ENCODE measurements at places on chromosomes 6 and 20.

DNA sequence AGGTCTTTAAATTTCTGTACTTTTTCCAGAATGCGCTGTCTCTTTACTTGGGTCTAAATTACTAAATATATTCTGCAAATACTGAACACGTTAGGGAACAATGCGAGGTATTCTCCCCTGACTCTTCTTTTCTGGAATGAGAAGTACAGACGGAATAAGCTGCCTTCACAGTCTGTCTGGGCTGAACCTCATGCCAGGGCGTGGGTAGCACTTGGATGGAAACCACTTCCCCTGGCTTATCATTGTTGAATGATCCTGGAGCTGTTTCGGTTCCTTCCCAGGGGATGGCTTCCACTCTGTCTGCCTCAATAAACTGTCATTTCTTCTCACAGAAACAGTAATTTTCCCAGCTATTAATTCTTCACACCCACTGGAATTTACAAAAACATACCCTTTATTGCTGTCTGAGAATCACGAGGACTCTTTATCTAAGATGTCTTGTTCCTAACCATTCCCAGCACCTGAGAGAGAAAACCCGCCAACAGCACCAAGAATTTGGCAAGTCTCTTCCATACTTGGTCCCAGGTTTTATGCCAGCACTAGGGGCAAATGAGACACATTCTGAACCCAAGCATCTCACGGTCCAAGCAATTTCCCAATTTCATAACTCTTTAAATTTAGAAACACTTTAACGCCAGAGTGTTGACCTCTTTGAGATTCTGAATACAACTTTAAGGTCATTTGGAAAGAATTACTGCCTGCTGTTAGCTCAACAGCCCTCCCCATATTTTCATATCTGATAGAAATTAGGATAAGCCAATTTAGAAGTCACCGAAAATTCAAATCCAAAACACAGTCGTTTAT lies 43.2 kb upstream of the ADGRF5 start:
- DNase-seq: no peak

GRCh38 chr6:18823782-18824386 lies 436.7 kb downstream of the RNF144B start:
- no peak for DNase-seq

GRCh38 chr6:32908897-32909296 lies 31.9 kb downstream of the HLA-DMB start:
- no peak for DNase-seq

DNA sequence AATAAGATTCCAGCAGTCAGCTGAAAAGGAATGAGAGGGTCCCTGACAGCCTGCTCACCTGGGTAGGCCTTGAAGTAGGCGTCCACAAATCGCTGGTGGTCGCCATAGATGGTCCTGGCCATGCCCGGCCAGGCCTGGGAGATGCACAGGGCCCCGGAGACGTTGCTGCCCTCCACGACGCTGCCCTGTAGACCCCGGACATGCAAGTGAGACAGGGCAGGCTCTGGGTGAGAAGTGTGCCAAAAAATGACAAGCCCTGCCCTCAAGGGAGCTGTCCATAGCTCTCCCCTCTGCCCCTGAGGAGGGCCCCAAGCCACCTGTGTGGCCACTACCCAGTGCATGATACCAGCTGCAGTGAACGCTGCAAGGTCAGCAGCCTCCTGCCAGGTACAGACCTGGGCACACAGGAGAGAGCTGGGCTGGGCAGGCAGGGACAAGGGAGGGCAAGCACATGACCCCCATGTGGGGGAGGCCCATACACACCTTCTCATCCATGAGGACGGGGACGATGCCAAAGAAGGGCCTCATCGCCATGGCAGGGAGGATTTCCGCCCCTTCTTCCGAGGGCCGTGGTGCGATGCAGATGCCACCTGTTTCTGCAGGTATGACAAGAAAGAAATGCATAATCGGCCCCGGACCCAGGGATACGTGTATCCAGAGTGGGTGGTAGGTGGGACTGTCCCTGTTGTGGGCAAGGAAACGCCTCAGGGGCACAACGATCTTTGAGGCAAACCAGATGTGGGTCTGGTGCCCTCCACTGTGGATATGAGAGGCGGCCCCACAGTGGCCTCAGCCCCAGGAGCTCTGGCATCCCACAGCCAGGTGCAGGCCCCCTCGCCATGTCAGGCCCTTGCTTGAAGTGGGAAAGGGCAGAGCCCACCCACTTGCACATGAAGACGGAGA lies 21.2 kb upstream of the APMAP start:
- DNase-seq: no peak

GRCh38 chr20:15146948-15147347 lies 809.5 kb upstream of the FLRT3 start:
- no peak for DNase-seq

GRCh38 chr20:2984956-2985661 lies 58.3 kb upstream of the GNRH2 start:
- DNase-seq: no peak

DNA sequence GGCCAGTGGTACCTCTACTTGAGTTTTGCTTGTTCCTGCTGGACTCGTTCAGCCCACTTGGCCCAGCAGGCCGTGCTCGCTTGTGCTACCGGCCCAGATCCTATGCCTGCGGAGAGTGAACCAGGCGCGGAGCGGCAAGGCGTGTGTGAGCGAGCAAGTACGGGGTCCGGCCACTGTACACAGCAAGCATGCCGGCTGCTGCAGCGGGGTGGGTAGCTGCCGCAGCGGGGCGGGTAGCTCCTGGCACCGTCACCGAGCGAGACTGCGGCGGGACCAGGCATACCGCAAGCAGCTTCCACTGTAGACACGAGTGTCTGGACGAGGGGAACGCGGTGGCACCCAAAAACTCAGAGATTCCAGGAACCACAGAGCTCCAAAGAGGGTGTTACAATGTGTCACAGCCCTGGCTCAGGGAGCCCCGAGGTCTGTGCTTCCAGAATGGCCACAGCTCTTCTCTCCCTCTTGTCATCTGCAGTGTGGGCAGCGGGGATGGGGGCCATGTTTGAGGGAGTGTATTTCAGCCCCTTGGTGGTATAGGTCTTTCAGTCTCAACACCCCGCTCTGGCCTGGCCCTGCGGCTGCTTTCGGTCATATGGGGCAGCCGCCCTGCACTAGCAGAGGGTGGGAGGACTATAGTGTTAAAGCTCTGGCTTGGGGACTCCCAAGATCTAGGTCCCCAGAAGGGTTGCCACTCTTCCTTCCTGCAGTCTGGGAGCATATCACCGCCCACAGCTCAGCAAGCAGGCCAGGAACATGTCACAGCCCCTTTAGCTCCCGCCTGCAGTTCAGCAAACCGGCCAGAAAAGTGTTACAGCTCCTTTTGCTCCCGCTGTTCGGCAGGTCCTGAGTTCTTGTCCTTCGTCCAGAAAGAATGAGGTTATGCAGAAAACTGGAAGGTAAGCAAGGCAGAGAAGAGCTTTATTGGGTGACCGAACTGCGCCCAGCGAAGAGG lies 6.1 kb upstream of the RWDD1 start:
- no peak for DNase-seq

GRCh38 chr6:1679688-1680068 lies 70.0 kb downstream of the FOXC1 start:
- DNase-seq: no peak

DNA sequence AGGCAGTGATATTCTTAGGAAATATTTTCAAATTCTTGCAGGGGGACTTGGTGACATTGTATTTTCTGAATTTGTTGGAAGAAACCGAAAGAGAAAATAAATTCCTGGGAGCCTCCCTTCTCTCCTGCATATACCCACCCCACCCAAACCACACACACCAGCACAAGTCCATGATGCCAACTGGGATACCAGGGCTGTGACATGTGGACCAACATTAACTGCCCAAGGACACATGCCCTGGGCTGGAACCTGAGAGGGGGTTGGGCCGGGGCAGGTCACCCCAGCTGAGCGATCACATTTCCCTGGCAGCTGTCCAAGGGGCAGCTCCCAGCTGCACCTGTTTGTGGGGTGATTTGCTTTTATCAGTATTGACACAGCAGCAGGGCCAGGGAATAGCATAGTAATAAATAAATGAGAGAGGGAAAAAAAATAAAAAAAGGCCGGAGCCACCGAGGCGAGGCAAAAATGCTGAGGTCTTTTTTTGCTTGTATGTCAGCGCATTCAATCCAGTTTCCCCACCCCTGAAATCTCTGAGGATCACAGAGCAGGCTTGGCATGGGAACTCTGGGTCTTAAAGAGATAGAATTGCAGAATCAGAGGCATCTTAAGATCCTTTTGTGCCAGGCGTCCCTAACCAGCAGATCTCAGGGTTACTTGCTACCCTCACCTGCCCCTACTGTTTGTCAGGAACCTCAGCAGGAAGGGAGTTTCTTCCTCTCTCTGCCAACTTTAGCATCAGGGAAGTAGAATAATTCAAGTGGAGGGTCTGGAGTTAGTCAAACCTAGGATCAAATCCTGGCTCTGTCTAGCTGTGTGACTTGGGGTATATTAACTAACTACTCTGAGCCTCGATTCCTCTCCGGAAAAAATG lies 66.5 kb upstream of the PIM1 start:
- peak; percentile 39 for DNase-seq

DNA sequence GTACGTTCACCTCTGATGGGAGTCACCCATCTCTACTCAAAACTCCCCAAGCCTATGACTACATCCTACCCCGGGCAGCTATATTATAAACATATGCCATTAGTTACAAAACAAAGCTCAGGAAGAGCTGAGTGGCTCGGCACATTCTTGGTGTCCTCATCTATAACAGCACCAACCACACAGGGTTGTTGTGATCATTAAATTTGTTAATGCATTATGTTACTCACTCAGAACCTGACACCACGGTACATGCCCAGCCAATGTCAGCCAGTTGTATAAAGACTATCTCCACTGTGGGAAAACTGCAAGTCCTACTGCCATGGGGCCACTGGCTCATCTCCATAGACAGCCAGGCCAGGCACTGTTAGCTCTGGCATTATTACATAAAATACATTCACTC lies 7.7 kb downstream of the CDK5RAP1 start:
- DNase-seq: no peak

GRCh38 chr20:64144144-64144912 lies 19.9 kb upstream of the MYT1 start:
- no peak for DNase-seq

DNA sequence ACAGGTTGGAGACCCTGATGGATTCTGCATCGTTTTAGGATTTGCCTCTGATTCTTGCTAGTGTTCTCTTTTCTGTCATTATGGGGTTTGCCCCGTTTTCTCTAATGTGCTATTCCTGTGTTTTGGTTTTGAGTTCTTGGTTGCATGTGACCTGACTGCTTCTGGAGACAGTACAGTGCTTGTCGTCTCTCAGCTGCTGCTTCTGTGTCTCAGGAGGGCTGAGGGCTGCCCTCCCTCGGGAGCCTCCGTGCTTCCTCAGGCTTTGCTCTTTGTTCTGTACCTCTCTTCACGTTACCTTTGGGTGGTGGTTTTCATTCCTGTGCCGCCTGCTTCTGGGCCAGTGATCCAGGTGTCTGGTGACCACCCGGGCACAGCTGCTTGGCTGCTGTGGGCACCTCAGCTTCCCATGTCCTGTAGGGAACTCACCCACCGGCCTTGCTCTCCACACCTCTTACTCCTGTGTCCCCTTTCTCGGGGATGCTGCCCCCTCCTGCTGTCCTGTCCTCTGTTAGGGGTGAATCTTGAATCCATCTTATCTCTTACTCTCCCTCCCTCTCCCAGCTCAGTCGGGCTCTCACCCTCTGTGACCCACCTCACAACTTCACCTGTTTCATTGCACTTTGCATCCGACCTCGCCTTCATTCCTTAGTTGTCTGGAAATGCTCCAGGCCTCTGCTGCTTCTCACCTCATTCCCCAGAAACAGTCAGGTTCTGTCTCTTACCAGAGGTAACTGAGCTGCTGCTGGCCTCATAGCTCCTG lies 33.2 kb downstream of the PANK2 start:
- no peak for DNase-seq

GRCh38 chr6:100554228-100554627 lies 89.5 kb upstream of the SIM1 start:
- no peak for DNase-seq

GRCh38 chr6:163209005-163209404 lies 205.5 kb upstream of the QKI start:
- no peak for DNase-seq

- no peak for DNase-seq
These were observed 33.4 kb downstream of the SLC2A4RG start for GRCh38 chr20:63772781-63773518.

- DNase-seq: no peak
These were observed 54.4 kb upstream of the RNF24 start for GRCh38 chr20:4069751-4070150.

DNA sequence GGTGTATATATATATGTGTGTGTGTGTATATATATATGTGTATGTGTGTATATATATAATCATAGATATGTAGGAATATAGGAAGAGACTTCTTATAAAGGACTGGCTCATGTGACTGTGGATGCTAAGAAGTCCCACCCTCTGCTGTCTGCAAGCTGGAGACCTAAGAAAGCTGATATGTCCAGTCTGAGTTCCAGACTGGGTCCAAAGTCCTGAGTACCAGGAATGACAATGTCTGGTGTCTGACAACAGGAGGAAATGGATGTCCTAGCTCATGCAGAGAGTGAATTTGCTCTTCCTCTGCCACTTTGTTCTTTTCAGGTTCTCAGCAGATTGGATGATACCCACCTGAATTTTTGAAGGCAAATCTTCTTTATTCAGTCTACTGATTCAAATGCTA lies 7.1 kb downstream of the ALDH5A1 start:
- no peak for DNase-seq

DNA sequence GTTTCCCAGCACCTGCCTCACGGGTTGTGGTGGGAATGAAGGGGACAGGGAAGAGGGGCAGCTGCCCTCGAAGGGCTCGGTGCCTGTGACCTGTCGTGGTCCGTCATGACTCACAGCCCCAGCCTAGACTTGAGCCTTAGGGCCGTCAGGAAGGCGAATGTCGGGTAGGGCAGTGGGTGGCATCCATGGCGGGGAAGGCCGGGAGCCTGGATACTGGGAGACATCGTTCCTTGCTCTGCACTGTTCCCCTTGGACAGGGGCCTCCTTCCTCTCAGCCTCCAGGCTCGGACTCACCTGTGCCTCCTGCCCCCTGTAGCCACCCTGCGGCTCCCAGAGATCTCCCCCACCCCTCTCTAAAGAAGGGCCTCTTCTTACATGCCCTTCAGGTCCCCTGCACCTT lies 52.2 kb upstream of the APCDD1L start:
- DNase-seq: no peak

DNA sequence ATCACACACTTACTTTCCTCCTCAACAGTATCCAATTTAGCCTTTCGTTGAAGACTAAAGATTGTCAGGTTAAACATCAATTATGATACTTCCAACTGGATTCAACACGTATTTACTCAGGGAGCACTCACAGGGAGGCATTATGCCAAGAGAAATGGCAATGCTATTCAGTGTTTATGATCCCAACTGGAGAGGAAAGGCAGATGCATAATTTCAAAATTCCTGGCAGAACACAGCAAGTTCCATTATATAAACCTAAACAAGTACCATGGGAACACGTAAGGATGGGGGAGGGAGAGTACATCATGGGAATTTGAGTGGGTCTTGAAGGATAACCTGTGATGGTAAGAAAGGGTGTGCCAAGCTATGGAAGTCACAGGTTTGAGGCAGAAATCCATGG lies 112.7 kb downstream of the ISM1 start:
- DNase-seq: peak; percentile 42

DNA sequence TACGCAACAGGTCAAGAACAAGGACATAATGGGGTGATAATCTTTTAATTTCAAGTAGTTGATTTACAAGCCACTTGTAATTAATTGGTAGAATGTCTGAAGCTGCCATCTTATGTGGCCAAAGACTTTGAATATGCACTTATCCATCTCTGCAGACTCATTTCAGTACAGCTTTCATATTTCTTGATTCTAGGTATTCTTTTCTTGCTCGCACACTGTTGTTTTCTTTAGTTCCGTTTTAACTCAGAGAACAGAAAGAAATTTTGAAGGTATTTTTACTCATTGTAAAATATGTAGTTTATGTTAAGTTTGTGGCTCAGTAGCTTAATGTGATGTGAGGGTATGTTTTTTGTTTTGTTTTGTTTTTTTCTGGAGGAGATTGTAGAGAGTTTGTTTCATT lies 73.9 kb downstream of the UBR2 start:
- no peak for DNase-seq

Data from NCI-H1930 (cell line).